ENCODE measurements at places on chromosomes 6 and 20. TPM values are rescaled to one million over a fixed set of nuclear protein-coding genes. Genes with fewer than 3 reads are reported as not detected.

DNA sequence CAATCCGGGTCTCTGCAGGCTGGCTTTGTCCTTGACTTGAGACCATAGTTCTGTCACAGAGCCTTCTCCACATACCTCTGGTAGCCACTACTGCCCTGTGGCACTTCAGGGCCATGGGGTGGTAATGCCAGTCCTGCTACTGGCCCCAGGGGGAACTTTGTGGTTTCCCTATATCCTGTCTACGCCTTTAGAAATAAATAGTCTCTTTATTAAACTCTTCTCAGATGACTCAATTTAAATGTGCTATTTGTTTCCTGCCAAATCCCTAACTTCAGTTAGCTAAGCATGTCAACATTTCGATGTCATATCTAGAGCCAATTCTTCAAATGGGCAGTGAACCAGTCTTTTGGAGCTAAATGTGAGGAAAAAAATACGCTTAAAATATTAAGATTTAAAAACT lies 60.1 kb downstream of the SEL1L2 start:
- no peak overlapping the region for H3K4me3 ChIP-seq
- H3K27me3 ChIP-seq = no peaks in the 10 kb centered on the region
- no peak for DNase-seq
- no peaks in the 10 kb centered on the region for H3K4me1 ChIP-seq
- H3K27ac ChIP-seq = no peak overlapping the region
- H3K36me3 ChIP-seq = no peaks in the 10 kb centered on the region

GRCh38 chr6:16810411-16810810 lies 49.2 kb upstream of the ATXN1 start:
- no peaks in the 10 kb centered on the region for H3K4me1 ChIP-seq
- H3K36me3 ChIP-seq = no peaks in the 10 kb centered on the region
- H3K4me3 ChIP-seq = no peak overlapping the region
- H3K27ac ChIP-seq = no peak overlapping the region

DNA sequence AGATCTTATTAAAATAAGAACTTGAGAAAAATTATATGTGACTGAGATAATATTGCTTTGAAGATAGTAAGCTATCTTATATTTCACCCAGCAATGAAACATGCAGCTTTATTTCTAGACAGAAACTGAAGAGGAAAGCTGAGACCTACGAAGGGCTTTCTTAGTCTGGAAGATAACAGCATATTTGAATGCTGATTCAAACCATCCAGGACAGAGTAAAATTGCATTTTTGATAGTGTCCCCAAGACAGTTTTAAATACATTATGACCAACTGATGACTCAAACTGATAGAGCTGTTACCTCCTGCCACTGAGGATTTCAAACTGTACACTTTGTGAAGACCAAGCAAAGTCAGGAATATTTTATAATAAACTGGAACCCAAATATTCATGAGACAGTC lies 409.6 kb downstream of the GRIK2 start:
- H3K4me3 ChIP-seq = no peak overlapping the region
- no peak overlapping the region for H3K27ac ChIP-seq
- no peaks in the 10 kb centered on the region for H3K27me3 ChIP-seq
- H3K4me1 ChIP-seq = no peaks in the 10 kb centered on the region
- DNase-seq = no peak

GRCh38 chr6:138334000-138334399 lies 43.7 kb upstream of the SMIM28 start:
- no peak overlapping the region for H3K27ac ChIP-seq
- no peaks in the 10 kb centered on the region for H3K36me3 ChIP-seq
- H3K4me3 ChIP-seq = no peak overlapping the region
- DNase-seq = no peak

DNA sequence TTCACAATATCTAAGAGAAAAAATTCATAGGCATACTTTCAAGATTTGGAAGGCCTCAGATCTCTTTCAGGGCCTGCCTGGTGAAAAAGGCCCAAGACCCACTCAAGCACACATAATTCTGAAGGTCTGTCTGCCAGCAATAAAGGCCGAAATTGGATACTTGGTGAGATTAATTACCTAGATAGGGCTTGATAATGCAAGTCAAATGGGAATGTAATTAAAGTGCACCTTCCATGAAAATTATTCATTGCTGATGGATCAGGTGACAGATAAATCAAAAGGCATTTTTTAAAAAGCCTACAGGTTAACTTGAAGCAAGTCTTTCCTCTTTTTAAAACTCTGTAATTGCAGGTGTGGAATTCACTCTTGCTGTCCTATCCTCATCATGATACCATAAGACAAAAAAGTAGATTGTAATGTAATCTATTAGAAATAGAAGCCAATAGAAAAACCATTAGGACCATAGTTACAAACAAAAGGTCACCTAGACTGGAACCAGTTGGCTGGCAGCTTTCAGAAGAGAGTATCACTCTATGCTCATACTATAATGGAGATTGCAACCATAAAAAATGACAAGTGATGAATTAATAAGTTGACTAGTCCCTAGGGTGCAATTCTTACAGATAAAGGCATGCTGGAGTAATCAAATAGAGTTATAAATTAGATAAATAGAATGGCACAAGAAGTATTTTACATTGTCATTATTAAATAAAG lies 77.3 kb downstream of the EPHA7 start:
- no peaks in the 10 kb centered on the region for H3K4me1 ChIP-seq
- DNase-seq = no peak
- H3K4me3 ChIP-seq = no peak overlapping the region
- no peak overlapping the region for H3K27ac ChIP-seq
- H3K36me3 ChIP-seq = no peaks in the 10 kb centered on the region

DNA sequence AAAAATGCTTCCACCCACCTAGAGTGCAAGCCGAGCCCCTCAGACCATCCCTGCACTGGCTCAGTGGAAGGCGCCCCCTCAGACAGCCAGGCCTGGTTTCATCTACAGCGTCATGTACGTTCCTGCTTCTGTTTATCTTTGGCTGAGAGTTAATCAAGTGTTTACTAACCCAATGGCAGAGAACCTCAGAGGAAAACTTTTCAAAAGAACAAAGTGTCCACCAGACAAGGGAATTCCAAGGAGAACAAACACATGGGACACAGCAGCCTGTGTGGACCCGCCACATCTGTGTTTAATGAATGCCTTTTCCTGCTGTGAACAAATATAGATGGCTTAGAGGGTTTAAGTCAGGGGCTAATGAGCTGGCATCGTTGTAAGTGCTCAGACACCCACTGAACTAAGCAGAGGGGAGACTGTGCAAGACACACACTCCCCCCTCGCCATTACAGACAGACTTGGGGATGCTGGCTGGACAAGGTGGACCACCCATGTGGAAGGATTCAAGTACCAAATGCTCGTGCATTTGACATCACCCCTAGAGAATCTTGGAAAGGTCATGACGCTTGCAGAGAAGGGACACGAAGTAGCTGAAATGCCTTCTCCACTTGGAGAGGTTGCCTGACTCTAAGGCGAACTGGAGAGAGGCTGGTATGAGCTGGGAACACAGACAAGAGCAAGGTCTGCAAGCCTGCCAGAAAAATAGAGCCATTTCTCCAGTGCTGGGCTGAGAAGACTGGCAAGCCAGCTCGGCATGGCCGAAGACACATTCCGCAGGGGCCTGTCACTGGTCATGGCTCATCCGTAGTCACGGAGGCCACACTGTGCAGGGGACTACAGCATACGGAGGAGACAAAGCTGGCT lies 53.5 kb upstream of the NXT1 start:
- H3K4me1 ChIP-seq = no peaks in the 10 kb centered on the region
- H3K4me3 ChIP-seq = no peak overlapping the region
- H3K36me3 ChIP-seq = no peaks in the 10 kb centered on the region
- H3K27me3 ChIP-seq = no peaks in the 10 kb centered on the region
- DNase-seq = no peak
- H3K27ac ChIP-seq = no peak overlapping the region

DNA sequence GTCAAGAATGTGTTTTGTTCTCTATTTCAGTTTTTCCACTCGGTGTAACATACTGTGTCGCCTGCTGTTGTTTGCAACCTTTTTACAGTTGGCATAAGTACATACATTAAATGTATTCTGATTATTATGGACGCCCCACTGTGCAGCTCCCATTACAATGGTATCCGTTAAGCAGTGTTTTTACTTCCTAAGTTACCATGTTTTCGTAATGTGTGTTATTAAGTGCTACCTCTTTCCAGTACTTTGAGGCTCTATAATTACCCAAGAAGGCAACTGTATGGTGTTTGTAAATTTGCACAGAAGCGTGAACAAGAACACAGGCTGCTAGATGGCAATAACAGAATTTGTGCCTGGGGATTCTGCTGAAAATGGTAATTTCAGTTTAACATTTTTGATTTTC lies 568.0 kb upstream of the MARCKS start:
- no peaks in the 10 kb centered on the region for H3K36me3 ChIP-seq
- no peak overlapping the region for H3K4me3 ChIP-seq
- H3K4me1 ChIP-seq = no peaks in the 10 kb centered on the region
- no peak for DNase-seq
- no peaks in the 10 kb centered on the region for H3K27me3 ChIP-seq

GRCh38 chr6:13671548-13672127 lies 40.0 kb downstream of the RANBP9 start:
- no peaks in the 10 kb centered on the region for H3K36me3 ChIP-seq
- no peak for DNase-seq
- H3K27me3 ChIP-seq = no peaks in the 10 kb centered on the region
- H3K4me3 ChIP-seq = no peak overlapping the region

GRCh38 chr6:38146021-38146733 lies 326.6 kb downstream of the ZFAND3 start:
- H3K36me3 ChIP-seq = peaks cover 14% of the 10 kb centered on the region
- H3K4me3 ChIP-seq = no peak overlapping the region
- no peaks in the 10 kb centered on the region for H3K27me3 ChIP-seq
- no peaks in the 10 kb centered on the region for H3K4me1 ChIP-seq

DNA sequence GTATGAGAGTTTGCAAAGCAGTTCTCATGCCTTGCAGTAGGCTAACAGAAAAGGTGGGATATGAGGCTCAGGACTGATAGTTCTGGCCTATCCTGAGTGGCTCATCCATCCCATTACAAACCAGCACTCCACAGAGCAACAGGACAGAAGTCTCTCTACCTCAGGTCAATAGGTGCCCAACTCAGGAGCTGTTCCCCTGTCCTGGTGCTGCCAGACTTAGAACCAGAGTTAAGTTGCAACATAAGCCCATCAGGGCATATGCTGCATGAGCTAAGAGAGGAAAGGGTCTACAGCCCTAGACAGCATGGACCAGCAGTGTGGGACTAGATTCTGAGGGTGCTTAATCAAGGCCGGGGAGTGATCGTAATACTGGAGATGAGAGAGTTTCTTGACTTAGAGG lies 104.8 kb upstream of the ECI2 start:
- H3K4me3 ChIP-seq = no peak overlapping the region
- H3K27ac ChIP-seq = no peak overlapping the region
- no peak for DNase-seq
- no peaks in the 10 kb centered on the region for H3K36me3 ChIP-seq
- peaks cover 3% of the 10 kb centered on the region for H3K27me3 ChIP-seq
- H3K4me1 ChIP-seq = no peaks in the 10 kb centered on the region

DNA sequence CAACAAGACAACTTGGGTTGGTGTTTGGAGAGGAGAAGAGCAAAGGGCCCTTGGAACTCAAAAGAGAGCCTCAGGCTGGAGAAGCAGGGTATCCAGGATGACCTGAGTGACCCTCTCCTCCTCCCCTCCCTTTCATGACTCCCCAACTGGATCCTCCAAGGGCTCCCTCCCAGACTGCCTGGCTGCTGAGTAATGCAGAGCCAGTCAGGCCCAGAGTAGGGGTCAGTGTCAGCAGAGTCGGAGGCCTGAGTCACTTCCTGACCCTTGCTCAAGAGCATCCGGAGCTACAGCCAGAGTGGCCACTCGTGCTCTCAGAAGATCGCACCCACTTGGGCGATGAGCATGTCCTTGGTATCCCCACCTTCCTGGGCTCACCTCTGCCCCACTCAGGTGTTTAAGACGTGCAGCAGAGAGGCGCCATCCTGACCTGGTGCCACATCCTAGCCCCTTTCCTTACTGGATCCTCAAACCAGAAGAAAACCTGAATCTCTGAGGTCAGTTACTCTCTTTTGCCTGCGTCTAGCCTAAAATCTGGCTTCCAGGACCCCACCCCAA lies 2.8 kb upstream of the MAPK13 start:
- no peak for DNase-seq
- H3K27me3 ChIP-seq = no peaks in the 10 kb centered on the region
- H3K4me1 ChIP-seq = peaks cover 78% of the 10 kb centered on the region
- no peaks in the 10 kb centered on the region for H3K36me3 ChIP-seq
- H3K4me3 ChIP-seq = no peak overlapping the region
- H3K27ac ChIP-seq = no peak overlapping the region

GNRH2 gene
- total RNA-seq = 0.60 TPM

CYP24A1 gene
- total RNA-seq = 0.30 TPM

CFB gene
- total RNA-seq = 2.2 TPM

PREX1 gene
- 137 TPM for total RNA-seq

Data from T-cell (primary cell).